Naive thymus-derived CD4-positive, alpha-beta T cell (primary cell): ENCODE measurements at places on chromosomes 13 and 19. TPM values are rescaled to one million over a fixed set of nuclear protein-coding genes. Genes with fewer than 3 reads are reported as not detected.

GRCh38 chr13:20015763-20016162 is 57.2 kb downstream of the ZMYM2 start:
- no peak for DNase-seq

DNA sequence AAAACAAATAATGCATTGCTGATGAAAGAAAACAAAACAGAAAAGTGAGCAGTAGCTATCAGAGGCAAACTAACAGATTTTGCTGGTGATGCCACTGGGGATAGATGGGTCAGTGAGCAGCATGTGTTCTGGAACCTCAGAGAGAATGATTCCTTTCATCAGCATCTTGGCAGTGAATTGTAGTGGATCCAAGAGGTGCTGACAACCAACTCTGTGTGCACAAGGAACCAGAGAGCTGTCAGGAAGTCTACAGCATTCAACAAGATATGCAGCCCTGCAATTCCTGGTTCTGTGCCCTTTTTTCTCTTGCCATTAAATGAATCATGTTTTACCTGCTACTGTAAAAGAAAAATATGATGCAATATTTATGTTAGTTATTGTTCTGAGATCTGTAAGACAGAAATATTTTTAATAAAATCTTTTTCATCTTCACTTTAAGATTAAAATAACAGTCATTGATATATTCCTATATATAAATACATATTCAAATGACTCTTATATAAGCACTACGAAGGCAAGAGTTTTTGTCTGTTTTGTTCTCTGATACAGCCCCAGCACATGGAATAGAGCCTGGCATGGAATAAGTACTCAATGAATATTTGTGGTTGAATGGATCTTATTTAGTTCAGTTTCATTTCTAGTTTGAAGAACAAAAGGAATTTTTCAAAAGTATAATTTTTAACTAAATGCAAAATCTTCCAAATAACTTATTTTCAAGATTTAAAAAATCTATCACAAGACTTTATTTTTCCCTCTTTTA is 80.8 kb downstream of the FREM2 start:
- no peak for DNase-seq

GRCh38 chr13:73721571-73721970 is 412.6 kb downstream of the KLF12 start:
- no peak for DNase-seq

- DNase-seq = no peak
These were observed 19.4 kb upstream of the PAK4 start for GRCh38 chr19:39106194-39106593.

- no peak for DNase-seq
These were observed at the start of gene CNN2 for GRCh38 chr19:1025960-1026782. CNN2 (plus strand) TSS chr19:1026608; CDS start chr19:1026662, 54 bp downstream.

GRCh38 chr13:110293649-110294048 is 13.3 kb downstream of the COL4A1 start:
- no peak for DNase-seq

- DNase-seq = no peak
These were observed 714 bp downstream of the PLPP2 start for GRCh38 chr19:290372-291005.

- no peak for DNase-seq
These were observed 208.0 kb downstream of the SPRY2 start for GRCh38 chr13:80132741-80133601.

- no peak for DNase-seq
These were observed 666.6 kb upstream of the ARGLU1 start for GRCh38 chr13:107234319-107235073.

Gene KLK3
- total RNA-seq = not detected

Gene TEX26
- total RNA-seq = not detected
